ENCODE measurements at places on chromosomes 12 and 14. TPM values are rescaled to one million over a fixed set of nuclear protein-coding genes. Genes with fewer than 3 reads are reported as not detected.

XRCC3 gene
- 46.2 TPM for total RNA-seq

PITPNM2 gene
- total RNA-seq, result 18.3 TPM

KLHDC1 gene
- total RNA-seq, result 0.95 TPM

VDR gene
- 14.5 TPM for total RNA-seq

ARHGAP9 gene
- 248 TPM for total RNA-seq

GRCh38 chr14:76516884-76517283 lies 140.9 kb downstream of the ESRRB start:
- no peak for DNase-seq
- no peaks in the 10 kb centered on the region for H3K4me1 ChIP-seq
- H3K4me3 ChIP-seq, result no peak overlapping the region
- peaks cover 10% of the 10 kb centered on the region for H3K27me3 ChIP-seq

GRCh38 chr12:49364989-49365388 lies 2.3 kb upstream of the SPATS2 start:
- H3K4me3 ChIP-seq, result no peak overlapping the region
- DNase-seq, result no peak
- peaks cover 5% of the 10 kb centered on the region for H3K27me3 ChIP-seq
- H3K27ac ChIP-seq, result no peak overlapping the region

- DNase-seq, result no peak
- H3K4me3 ChIP-seq, result no peak overlapping the region
- no peaks in the 10 kb centered on the region for H3K36me3 ChIP-seq
Measured at GRCh38 chr12:92675092-92675865, 27.5 kb upstream of the PLEKHG7 start.

- H3K4me3 ChIP-seq, result no peak overlapping the region
- no peaks in the 10 kb centered on the region for H3K27me3 ChIP-seq
- DNase-seq, result no peak
- no peak overlapping the region for H3K27ac ChIP-seq
- H3K36me3 ChIP-seq, result peaks cover 58% of the 10 kb centered on the region
Measured at GRCh38 chr12:123391546-123392343, 7.8 kb downstream of the KMT5A start.

Data from activated CD8-positive, alpha-beta T cell treated with anti-CD3 and anti-CD28 coated beads, Interleukin-2, amount 10 ng/mL, durations not matched to agents 7 days and 5 days (primary cell).